H1 (cell line): ENCODE measurements at places on chromosomes 6 and 20. TPM values are rescaled to one million over a fixed set of nuclear protein-coding genes. Genes with fewer than 3 reads are reported as not detected.
A peak's percentile ranks its signal among the peaks of the same experiment; 100 is the strongest.

DNA sequence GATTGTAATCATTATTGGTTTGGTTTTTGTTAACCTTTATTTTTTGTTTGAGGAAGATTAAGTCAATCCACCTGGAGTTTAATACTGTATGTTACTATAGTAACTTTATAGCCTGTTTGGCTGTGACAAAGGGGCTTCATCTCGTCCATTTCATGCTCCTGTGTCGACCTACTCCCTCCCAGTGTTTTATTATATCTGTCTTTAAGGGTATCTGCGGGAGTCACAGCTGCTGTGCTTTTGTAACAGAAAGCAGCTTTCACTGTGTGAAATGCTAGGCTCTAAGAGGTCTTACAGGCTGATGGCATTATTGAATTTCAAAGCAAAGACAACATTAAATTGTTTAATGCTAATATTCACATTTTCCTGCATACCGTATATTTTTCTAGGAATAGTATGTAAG, 698.0 kb upstream of the POU3F2 start:
- no peak for DNase-seq

GRCh38 chr6:14727494-14728395, 518.1 kb upstream of the JARID2 start:
- no peak for DNase-seq

GRCh38 chr6:138309695-138310094, 68.0 kb upstream of the SMIM28 start:
- DNase-seq, result no peak

- DNase-seq, result no peak
These were observed 149.4 kb upstream of the OGFRL1 start for GRCh38 chr6:71139249-71139648.

GRCh38 chr20:58238490-58238889, 10.0 kb upstream of the ANKRD60 start:
- DNase-seq, result no peak

GRCh38 chr6:160520043-160520904, 143.8 kb downstream of the LPA start:
- peak; percentile 25 for DNase-seq

DNA sequence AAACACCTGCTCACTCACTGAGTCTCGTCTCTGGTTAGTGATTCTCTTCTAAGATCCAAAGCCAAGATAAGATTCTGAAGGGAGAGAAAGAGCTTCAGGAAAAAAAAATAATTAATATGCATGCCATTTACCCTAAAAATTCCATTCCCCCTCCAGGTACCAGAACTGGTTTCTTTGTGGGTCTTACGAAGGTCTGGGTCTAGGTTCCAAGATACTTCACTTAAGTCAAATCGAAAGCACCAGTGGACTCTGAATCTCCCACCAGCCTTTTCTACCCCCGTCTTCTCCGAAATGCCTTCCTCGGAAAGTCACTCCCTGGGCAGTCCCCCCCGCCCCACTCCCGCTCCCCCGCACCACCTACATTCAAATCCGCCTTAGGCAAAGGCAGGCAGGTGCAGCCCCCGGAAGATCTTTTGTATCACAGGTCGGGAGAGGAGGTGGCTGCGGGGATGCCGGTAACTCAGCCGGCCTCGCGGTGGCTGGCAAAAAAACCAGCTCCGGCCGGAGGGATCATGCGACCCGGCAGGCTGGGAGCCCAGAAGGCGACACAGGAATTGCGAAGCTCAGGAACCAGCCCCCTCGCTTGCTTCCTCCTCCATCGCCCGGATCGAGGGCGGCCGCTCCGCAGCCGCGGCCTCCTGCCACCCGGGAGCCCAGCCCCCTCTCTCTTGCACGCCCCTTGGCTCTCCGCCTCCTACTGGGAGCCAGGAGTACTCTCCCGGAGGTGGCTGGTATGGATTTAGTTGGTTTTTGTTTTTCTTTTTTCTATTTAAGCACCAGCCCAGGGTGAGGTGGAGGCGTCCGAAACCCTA, at the start of gene BCL2L1:
TSS of gene BCL2L1 (minus strand) at position 612 of the 812 bp plus-strand sequence. CDS start 650 bp downstream, outside the sequence.
- DNase-seq, result peak; percentile 80

- DNase-seq, result no peak
These were observed 100.7 kb upstream of the HMGN3 start for GRCh38 chr6:79335133-79335674.

DNA sequence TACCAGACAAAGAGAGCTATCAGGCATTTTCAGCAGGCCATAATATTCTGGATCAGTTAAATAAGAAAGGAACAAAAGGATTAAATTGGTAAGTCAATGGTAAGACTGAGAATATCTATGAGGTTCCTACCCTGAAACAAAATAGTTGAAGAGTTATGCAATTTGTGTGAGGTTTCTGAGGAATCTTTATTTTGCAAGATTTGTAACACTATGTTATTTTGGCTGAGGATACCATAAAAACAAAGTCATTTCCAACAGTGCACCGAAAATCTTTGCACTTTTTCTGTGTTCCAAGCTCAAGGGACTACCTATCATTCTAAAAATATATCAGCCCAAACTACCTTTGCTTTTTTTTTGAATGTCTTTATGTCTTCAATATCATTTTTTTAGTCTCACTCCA, 383.3 kb upstream of the CITED2 start:
- no peak for DNase-seq

DNA sequence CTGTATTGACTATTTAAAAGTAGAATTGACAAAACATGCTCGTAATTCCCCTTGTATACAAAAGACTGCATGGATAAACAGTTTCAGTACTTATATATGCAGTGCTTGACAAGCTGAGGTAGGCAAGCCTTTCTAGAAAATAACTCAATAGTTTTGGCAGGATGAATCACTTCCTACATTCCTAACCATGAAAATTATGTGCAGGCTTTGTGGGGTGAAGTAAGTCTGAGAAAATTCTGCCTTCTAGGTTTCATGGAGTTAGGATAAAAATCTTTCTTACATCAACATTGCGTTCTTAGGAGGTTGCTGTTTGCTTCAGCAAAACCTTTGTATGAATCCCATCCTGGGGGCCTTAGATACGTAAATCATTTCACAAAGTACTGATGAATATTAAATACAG, 801.4 kb upstream of the EYS start:
- no peak for DNase-seq

- DNase-seq, result no peak
These were observed 17.4 kb downstream of the CHRNA4 start for GRCh38 chr20:63343460-63344445.

GRCh38 chr6:56659721-56660380, 17.2 kb upstream of the DST start:
- no peak for DNase-seq

GRCh38 chr20:5895626-5896025, 54.7 kb downstream of the TRMT6 start:
- no peak for DNase-seq

GRCh38 chr6:15386110-15386755, 140.4 kb downstream of the JARID2 start:
- DNase-seq, result no peak

DNA sequence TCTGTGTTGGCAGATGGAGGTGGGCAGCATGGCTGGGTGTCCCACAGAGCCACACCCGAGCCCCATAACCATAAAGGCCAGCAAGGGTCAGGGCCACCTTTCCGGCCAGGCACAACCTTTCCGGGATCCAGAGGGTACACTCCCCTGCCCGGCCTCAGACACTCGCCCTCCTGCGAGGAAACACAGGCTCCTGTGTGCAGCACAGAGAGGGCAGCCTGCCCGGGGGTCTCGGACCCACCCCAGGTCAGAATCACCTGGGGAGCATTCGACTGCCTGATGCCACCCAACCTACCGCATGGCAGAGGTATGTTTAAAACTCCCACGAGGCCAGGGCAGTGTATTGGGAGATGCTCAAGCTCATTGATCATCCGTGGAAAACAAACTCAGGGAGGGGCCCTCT, 260.3 kb downstream of the TAF4 start:
- DNase-seq, result no peak

DNA sequence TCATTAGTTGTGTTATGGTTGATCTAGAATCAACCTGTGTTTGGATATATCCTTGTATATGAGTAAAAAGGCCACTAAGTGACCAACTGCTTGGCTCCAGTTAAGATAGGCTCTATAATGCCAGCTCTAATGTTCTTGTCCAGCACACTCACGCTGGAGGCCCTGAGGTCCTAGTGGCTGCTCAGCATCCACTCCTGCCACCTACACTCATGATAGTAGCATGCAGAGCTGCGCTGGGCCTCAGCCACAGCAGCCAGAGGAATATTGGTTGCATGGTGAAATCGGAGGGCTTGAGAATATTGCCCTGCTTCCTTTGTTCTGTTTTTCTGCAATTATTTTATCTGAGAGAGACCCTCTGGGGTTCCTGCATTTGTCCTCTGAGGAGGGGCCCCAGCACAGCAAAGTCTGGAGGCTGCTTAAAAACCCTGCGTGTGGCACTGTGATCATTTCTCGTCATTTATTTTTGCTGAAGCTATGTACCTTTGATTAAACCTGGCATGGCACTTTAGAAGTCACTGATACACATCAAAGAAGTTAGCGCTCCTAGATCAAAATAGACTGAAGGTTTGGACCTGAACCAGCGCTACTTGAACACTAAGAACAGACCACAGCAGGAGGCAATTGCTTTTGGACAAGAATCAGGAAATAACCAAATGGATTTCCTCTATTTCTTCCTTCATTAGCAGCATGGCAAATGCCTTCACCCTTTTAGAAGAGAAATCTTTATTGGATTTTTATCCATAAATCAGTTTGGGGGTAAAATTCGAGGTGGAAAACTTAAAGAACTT, 398.4 kb upstream of the ID4 start:
- no peak for DNase-seq

DNA sequence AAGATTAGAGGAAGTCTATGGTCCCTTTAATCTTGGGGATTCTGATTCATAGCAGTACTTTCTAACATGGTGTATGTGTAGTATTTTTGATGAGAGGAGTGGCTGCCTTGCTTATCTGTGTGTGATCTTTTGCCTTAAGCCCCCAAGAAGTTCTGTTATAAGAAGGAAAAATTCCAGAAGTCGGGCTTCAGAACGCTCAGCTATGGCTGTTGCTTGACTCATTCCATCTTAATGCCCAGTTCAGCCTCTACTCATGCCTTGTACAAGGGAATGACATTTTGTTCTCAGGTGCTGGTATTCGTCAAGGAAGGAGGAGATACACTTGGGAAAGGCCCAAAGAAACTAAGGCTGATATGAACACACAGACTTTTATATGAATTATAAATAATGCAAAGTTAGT, 713.0 kb upstream of the MARCKS start:
- DNase-seq, result no peak

- no peak for DNase-seq
These were observed 17.1 kb upstream of the DEFB113 start for GRCh38 chr6:49986551-49986950.

Gene TMEM217
- 0.29 and 0.60 TPM in 2 replicates for total RNA-seq

Gene SYNDIG1
- total RNA-seq, result 5.9 and 6.5 TPM in 2 replicates

Gene DEF6
- 4.1 and 4.5 TPM in 2 replicates for total RNA-seq

Gene COL9A1
- 14.4 and 18.1 TPM in 2 replicates for total RNA-seq

Gene TFAP2D
- not detected in 2 replicates for total RNA-seq

Gene C4B
- 1.5 and 3.5 TPM in 2 replicates for total RNA-seq

Gene CRISP3
- not detected in 2 replicates for total RNA-seq

Gene SLC44A4
- 2.5 and 4.8 TPM in 2 replicates for total RNA-seq

Gene CLIC5
- total RNA-seq, result 0.15 TPM in 1 of 2 replicates, not detected in the other

Gene COL10A1
- total RNA-seq, result not detected in 2 replicates

Gene THBS2
- 22.5 and 23.3 TPM in 2 replicates for total RNA-seq

Gene CD93
- total RNA-seq, result 0.07 TPM in 1 of 2 replicates, not detected in the other

Gene SLC22A7
- not detected in 2 replicates for total RNA-seq
